CD4-positive, alpha-beta T cell treated with Interleukin-1 beta for 1 hour (primary cell): ENCODE measurements at places on chromosomes 2 and 18.

DNA sequence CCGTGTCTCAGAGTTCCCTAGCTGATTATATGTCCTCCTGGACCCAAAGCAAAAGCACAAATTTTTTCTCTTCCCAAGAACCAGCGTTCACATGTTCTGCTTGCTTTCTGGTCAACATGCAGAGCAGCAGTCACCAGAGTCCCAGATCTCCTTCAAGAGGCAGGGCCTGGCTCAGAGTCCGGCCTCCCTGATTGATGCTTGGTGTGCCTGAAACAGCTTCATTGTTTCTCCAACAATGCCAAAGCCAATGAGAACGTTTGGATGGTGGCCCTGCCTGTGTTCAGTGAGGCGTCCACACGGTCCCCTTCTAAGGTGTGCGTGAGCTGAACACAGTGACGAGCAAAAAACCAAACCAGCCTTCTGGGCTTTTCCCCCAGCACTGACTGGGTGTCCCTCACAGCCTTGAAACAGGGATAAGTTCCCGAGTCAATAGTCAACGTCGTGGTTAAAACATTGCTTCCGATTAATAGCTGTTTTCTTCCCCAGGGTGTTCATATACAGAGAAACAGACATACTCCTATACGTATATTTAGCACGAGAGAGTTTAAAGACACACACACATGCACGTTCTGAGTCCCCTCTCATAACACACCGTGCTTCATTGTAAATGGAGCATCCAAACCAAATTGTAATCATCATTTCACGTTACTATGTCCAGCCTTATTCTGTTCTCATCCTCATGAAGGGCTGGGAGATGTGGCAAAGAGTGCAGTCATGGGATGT is 19.3 kb upstream of the POU3F3 start:
- no peak for DNase-seq

DNA sequence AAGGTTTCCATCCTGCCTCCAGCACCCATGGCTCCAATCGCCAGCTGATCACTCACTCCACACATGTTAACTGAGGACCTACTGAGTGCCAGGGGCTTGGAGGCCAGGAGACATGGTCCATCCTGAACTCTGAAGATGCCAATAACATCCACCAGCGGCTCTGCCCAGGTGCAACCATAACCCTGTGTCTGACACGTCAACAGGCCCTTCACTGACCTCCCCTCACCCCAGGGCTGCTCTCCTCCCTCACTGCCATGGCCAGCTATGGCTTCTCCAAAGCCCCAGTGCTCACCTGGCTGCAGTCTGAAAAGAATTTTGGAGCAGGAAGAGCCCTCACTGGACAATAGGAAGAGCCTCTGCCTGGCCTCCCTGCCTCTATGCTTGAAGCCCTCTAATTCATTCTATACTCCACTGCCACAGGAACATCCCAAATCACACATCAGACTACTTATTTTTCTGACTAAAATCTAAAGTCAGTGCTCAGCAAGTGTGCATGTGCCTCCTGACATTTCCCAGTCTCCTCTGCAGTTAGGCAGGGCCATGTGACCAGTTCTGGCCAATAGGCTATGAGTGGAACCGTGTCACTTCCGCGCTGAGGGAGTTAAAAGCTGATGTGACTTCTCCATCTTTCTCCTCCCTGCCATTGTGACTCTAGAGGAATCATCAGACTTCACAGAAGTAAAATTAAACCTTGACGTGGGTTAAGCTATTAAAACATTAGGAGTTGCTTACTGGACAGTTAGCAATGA is 37.2 kb downstream of the ZBTB7C start:
- no peak for DNase-seq

DNA sequence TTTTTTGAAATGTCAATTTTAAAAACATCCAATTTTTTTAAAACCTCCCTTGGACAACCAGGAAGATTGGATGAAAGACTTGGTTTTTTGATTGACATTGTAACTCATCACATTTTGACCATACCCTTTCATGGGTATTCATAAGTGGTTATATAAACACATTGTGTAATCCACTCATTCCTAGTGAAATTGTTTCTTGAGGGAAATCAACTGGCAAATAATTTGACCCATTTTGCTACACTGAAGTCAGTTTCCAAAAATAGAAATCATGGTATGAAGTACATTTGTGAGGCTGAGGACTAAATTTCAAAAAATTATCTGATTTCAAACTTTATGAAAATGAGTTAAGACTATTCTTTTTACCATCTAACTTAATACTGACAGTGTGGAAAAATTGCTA is 31.5 kb downstream of the FBXO48 start:
- DNase-seq: no peak

DNA sequence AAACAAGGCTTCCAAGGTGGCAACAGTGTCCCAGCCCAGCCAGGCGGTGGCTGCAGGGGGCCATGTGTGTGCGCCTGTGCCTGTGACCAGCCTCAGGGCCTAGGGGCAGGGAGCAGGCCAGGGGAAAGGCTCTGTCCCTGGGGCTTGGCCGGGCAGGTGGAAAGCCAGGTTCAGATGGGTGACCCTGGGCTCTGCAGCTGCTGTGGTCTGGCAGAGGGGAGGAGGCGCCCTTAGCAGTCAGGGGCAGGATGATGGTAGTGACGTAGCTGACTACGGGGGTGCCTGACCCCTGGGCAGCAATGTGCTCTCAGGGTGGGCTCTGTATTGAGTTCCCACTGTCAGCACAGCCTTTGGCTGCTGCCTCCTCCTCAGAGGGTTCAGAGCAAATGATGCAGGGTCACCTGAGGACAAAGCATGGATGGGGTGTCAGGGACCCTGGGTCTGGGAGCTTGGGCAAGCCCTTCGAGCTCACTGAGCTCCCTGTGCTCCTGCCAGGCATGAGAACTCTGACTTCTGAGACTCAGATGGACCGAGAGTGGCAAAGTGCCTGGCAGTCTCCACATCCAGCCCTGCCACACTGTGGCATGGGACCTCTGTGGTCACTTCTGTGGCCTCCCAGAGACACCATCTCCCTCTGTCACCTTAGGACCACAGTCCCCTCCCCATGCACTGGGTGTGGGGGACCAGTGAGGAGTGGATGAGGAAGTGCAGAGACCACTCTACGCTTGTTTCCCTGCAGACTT is 56.6 kb upstream of the ALPP start:
- DNase-seq: no peak

GRCh38 chr18:78878335-78878734 is 101.3 kb upstream of the SALL3 start:
- DNase-seq: no peak

DNA sequence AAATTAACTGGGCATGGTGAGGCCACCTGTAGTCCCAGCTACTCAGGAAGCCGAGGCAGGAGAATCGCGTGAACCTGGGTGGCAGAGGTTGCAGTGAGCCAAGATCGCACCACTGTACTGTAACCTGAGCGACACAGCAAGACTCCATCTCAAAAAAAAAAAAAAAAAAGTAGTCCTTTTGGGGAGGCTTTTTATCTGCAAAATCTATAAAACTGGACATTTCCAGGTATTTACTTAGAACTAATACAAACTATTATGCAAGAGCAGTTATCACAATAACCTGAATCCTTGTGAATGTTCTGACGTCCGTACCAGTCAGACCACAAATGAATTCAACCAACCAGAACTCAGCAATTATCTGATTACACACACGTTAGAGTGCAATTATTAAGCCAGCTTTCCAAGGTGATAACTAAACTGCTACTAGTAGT is 8.8 kb upstream of the RAPH1 start:
- DNase-seq: no peak

GRCh38 chr2:231364961-231365810 is 30.3 kb upstream of the B3GNT7 start:
- DNase-seq: no peak

GRCh38 chr2:56522605-56523089 is 338.9 kb downstream of the CCDC85A start:
- DNase-seq: no peak

DNA sequence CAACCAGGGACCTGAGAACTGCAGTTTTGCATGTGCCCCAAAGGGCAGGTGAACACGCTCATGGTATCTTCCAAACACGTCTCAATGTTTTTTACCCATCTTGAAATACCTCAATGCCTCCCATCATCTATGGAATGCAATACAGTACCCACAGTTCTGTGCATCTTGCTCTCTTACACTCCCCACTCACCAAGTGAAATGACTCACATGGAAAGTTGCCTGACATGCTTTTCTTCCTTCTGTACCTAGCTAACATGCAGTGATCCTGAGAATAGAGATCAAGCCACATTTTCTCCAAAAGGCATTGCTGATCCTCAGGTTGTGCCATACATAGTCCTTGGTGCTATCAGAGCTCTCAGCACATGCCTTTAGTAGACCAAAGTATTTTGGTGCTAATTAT is 373.9 kb downstream of the GPD2 start:
- no peak for DNase-seq

DNA sequence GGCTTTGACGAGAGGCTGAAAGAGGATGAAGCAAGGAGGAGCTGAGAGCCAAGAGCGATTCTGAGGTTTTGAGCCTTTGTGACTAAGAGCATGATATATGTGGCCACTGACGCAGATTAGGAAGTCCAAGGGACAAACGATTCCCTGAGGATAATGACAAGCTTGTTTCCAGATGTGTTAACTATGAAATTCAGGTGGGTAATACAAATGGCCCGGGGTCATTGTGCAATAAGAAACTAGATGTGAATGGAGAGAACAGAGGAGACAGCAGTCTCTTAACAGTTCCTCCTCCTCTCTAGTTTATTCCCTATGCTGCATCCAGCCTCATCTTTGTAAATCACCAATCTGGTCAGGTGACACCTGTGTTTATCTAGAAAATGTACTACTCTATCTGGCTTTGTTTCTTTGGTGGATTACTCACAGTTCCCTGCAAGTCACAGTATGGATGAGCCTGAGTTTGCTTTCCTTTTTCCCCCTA is 84.2 kb downstream of the SOCS6 start:
- DNase-seq: no peak

- no peak for DNase-seq
Observed at GRCh38 chr18:54948350-54948837, 10.9 kb downstream of the CCDC68 start.

GRCh38 chr2:65582364-65582763 is 150.0 kb upstream of the SPRED2 start:
- no peak for DNase-seq

GRCh38 chr2:238146884-238147544 is 8.5 kb downstream of the KLHL30 start:
- no peak for DNase-seq

GRCh38 chr18:59033359-59033758 is 106.3 kb upstream of the SEC11C start:
- DNase-seq: no peak
